ENCODE measurements at places on chromosomes 13 and 19. TPM values are rescaled to one million over a fixed set of nuclear protein-coding genes. Genes with fewer than 3 reads are reported as not detected.
A peak's percentile ranks its signal among the peaks of the same experiment; 100 is the strongest.

- DNase-seq = no peak
Measured at GRCh38 chr13:110130431-110130830, 176.5 kb downstream of the COL4A1 start.

GRCh38 chr13:29284726-29285125 is 310.8 kb downstream of the SLC7A1 start:
- no peak for DNase-seq

DNA sequence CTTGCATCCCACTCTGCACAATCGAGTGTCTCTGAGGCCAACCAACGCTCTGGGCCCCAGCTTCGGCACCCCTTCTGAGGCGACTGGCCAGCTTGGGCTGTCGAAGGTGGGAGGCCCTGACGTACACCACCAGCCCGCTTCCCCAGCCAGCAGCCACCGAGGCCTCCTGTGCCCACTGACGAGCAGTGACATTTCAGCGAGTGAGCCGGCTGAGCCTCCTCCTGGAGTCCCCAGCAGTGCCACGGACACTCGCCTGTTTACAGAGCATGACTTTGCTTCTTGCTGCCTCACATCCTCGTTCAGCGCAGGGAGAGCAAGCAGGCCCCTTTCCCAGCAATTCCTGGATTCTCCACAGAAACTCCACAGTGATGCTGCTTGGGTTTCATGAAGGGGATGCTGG is 240.2 kb upstream of the MAB21L1 start:
- DNase-seq = no peak

DNA sequence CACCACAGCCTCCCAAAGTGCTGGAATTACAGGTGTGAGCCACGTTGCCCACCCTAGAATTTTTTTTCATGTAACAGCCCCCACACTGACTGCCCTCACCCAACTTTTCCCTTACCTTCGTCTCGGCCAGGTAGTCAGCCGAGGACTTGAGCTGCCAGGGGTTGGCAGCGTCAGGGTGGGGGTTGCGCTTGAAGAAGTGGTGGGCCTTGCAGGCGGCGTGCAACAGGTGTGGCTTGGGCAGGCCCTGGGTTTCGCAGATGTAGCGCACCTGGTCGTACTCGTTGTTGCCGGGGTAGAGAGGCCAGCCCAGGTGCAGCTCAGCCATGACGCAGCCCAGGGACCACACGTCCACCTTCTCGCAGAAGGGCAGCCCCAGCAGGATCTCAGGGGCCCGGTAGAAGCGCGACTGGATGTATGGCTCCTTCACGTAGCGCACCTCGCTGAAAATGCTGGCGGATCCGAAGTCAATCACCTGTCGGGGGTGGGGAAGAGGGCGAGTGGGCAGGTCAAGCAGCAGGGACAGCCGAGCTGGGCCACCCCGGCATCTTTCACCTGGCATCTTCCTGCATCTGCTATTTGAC is 6.2 kb downstream of the HIPK4 start:
- DNase-seq = no peak

DNA sequence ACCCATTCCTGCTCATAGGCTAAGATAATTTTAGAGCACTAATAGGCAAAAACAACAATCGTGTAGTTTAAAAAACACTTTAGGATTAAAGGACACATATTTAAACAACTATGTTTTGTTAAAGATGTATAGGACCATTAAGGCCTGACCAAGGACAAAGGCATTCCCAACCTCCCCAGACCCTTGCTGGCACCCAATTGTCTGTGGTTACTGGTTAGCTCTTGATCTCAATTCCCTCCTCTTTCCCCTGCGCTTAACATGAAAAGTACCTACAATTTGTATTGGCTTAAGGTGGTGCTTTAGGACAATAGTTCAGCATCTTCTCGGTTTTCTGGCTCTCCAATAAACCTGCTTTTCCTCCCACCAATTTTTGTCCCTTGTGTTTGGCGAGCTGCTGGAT is 51.0 kb downstream of the TEX26 start:
- no peak for DNase-seq

DNA sequence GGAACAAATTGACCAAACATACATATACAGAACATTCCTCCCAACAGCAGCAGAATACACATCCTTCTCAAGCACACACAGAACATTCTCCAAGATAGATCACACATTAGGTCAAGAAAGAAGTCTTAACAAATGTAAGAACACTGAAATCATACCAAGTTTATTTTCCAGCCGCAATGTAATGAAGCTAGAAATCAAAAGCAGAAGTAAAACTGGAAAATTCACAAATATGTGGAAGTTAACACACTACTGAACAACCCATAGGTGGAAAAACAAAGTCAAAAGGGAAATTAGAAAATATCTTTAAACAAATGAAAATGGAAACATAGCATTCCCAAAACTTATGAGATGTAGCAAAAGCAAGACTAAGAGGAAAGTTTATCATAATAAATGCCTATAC is 692.6 kb downstream of the DIAPH3 start:
- no peak for DNase-seq

- no peak for DNase-seq
Measured at GRCh38 chr19:30293051-30293785, 79.0 kb upstream of the ZNF536 start.

DNA sequence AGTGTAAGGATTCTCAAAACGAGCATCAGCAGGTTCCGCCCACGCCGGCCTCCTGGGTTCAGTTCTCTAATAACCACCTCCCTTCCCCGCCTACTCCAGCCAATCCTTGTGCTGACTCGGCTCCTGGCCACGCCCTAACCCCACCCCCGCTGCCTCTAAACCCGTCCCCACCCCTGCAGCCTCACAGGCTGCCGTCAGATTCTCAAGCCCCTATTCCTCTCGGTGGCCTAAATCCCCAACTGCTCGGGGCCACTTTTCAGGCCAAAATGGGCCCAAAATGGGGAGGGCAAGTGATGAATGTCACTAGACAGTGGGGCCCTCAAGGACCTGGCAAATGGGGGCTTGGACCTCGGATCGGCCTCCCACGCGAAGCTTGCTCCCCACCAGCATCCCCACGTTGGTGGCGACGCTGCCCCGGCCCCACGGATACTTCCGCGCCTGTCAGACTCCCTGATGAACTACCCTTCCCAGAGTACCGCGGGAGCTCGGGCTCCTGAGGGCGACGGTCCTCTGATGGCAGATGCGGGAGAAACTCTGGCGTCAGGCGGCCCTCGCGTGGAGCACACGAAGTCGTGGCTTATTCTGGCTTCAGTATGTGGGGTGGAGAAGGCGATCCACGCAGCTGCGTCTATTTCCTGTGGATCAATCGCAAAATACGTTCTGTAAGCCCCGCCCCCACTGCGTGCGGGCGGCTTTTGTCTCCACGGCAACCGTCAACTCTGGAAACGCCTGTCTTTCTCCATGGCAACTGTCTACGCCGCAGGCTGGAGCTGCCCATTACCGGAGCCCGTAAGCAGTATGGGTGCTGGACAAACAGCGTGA is 24.8 kb downstream of the ZNF473 start:
- peak; percentile 89 for DNase-seq

DNA sequence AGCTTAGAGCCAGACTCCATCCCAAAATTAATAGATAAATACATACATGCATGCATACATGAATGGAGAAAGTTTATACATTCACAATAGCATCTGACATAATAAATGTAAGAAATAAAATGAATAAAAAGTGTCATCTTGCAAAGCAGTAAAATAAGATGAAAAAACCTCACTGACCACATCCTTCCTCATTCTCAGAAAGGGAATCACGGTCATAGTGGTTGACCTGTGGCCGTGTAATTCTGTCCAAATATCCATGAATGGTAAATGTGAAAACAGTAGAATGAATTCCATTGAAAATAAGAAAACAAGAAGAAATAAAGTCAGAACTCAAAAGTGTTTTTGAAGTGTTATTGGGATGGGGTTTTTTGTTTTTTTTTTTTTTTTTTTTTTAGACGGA is 9.8 kb upstream of the CDC42EP5 start:
- no peak for DNase-seq

DNA sequence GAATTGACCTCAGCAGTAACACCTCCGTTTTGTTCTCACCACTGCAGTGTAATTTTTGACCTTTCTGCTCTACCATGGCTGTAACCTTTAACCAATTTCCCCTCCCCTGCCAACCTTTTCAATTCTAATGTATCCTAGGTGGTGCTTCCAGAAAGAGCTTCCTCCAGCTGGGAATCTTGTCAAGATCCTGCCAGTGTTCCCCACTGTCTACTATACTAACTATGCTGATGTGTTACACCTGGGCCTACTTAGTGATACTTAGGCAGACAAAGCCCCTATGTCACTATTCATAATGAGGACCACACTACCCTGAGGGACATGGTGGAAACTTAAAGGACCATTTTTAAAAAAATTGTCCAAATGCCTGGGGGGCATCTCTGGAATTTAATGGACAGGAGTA is 41.0 kb downstream of the MBNL2 start:
- no peak for DNase-seq

DNA sequence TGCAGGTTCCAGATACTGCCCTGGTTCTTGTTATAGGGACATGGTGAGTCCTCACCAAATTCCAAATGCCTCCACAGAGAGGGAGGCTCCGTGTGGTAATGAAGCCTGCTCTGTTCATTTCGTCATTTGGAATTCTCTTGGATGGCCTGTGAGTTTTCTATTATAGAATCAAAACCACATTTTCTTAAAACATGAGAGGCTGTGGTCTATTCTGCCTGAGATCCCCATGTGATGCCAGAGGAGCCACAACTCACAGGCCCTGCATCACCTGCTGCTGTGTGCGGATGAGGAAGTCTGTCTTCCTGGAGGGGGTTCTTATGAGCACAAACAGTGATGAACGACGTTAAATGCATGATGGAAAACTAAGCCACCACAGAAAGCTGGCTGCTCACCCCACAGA is 264.4 kb downstream of the UQCRFS1 start:
- DNase-seq = no peak

DNA sequence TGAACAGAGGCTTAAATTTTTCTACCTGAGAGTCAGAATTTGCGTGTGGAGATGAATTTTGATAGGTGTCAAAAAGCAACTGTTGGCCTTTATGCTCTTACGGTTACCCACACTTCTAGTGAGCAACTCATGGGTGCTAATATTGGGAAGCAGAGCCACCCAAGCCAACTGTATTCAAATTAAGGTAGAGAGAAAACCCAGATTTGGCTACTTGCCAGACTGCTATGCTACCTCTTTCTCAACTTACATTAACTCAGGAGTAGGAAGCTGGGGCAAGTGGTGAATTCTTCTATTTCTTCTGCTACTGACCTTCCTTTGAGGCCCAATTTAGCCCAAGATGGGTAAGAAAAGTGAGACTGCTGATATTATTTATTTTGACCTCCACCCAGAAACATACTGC is 83.9 kb downstream of the OLFM4 start:
- DNase-seq = no peak

DNA sequence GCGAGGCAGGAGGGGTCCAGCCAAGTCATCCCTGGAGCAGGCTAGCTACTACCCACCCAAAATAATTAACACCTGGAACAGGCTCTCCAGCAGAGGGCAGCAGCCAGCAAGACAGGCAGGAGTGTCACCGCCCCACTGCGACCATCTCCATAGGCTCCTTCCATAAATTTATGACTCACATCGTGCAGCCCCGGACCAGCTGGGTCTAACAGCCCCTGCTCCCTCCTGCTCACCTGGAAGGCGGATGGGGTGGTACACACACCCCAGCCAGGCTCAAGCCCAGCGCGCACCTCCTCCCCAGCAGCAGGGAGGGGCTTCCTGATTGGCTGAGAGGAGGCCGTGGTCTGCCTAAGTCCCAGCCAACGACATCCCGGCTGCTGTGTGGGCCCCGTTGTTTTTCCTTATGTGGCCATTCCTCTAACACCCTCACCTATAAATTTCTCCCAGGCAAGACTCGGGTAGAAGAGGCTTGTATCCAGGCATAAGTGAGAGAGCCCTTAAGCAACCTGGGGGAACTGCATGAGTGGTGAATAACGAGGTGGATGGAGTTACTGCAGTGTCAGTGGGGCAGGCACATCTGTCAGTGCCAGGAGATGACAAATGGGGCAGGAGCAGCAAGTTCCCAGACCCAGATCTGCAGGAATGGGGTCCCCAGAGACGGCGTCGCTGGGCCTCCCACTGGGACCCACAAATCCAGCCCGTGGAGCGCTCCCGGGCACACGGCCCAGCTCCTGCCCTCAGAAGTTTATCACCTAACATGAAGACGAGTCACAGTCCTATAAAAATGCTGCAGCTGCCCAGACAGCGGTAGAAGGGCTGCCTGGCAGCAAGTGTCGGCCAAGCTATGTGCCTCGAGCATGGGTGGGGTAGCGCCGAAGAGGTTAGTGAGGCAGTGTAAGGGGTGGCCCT is 43.1 kb downstream of the CEBPG start:
- no peak for DNase-seq

DNA sequence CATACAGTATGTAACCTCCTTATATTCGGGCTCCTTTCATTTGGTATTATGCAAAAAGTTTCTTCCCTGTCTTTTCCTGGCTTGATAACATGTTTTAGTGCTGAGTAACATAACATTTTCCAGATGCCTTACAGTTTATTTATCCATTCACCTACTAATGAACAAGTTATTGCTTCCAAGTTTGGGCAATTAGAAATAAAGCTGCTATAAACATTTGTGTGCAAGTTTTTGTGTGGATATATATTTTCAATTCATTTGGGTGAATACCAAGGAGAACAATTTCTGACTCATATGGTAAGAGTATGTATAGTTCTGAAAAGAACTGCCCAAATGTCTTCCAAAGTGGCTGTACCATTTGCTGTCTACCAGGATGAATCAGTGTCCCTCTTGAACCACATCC is 360.9 kb downstream of the PCDH17 start:
- no peak for DNase-seq

GRCh38 chr13:109093998-109094397 is 464.6 kb downstream of the MYO16 start:
- DNase-seq = no peak

- DNase-seq = no peak
Measured at GRCh38 chr19:39217094-39217493, 13.0 kb upstream of the SYCN start.

- DNase-seq = no peak
Measured at GRCh38 chr13:51997641-51998330, 13.5 kb downstream of the ATP7B start.

DNA sequence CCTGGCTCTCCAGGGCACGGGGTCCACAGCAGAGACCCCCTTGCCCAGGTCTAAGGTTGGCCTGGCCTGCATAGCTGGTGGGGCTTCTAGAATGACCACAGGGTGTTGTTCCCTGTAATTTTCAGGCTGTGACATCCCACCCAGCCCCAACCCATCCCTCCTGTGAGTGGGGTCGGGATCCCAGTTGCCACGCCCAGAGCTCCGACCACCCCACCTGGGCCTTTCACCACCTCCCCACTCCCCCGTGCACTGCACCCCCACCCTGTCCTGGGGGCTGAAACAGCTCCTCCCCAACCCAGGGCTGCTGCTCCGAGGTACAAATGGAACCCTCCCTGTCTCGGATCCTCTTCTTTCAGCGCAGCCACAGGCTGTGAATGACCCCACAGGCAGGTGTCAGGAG is 8.4 kb upstream of the SLC7A10 start:
- no peak for DNase-seq

S1PR2 gene
- total RNA-seq = 2.8 TPM

ZNF93 gene
- total RNA-seq = 1.0 TPM

TRPC4 gene
- 0.52 TPM for total RNA-seq

SIGLEC12 gene
- total RNA-seq = 0.20 TPM

SLAIN1 gene
- 5.5 TPM for total RNA-seq

ZNF823 gene
- total RNA-seq = 5.2 TPM

GRIN2D gene
- total RNA-seq = 0.16 TPM

CLEC17A gene
- total RNA-seq = not detected

FBN3 gene
- not detected for total RNA-seq

MED26 gene
- total RNA-seq = 6.1 TPM

AP1M2 gene
- total RNA-seq = not detected

ODAD3 gene
- 0.18 TPM for total RNA-seq
